Mammary epithelial cell (primary cell): ENCODE measurements at places on chromosomes 2 and 18.

DNA sequence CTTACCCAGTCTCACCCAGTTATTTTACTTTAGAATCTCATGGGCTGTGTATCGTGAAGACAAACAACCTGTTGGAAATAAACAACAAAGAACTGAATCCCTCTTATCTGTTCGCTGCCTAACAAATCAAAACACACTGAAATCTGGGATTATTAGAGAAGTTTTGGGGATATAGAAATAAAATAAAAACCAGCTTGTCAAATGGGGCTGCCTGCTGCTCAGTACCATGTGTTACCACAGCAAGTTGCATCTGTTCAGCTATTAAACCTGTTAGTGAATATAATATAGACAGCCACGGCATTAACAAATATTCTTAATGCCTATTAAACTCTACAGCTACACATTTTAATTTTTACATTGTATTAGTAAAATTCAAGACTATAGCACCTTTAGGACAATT is 810.8 kb downstream of the NRXN1 start:
- no peak for DNase-seq

DNA sequence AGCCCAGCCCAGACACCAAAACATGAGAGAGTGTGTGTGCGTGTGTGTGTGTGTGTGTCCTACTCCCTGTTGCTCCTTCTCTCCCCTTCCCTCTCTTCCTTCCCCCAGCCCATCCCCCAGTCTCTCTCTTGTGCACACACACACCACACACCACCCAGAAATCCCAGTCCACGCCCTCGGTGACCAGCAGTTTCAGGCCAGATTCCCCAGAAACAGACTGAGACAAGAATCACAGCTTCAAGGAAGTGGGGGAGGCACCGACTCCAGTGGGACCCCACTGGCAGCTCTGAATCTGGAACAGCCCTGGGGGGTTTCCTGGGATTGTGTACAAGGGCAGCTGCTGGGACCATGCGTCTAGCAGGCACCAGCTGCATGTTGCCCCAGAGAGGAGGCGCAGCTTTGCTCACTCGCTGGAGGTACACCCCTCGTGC is 113.5 kb downstream of the NDUFA10 start:
- DNase-seq: no peak

DNA sequence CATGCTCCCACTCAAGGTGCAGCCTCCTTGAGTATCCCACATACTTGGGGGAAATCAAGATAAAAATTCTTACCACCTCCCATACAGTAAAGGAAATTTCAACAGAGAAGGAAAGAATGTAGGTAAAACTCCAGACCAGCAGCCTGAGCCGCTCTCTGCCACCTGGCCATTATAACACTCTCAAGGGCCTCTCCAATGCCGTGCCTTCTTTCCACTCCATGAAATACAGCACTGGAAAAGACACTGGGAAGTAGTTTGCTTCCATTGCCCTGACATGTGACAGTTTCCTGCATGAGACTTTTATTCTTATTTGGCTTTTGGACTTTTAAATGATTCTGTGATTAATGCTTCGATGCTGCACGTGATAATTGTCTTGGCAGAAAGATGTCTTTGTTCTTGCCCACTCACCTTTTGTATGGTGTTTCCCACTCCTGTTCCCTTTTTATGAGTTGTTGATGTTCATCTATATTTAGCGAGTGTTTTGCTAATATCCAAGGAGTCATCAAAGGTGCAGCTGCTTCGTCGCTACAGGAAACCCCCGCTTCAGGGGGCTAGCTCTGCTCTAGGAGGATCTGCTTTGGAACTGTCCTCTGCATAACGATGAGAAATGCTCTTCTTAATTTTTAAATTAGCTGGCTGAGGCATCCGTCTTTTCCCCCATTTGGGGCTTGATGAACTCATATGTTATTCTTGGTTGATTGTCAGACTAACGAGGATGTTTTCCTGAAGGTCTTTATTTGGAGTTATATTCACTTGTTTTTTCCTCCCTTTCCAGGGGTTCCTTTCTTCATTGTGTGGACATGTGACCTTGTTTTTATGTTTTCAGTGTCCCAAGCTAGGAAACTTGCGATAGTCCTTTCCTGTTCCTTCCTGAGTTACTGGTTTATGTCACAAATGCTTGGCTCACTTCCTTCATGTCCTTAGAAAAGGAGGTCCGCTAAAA is 179.4 kb downstream of the TXNL1 start:
- no peak for DNase-seq

- DNase-seq: no peak
Observed at GRCh38 chr18:24678107-24678506, 217.7 kb downstream of the HRH4 start.

DNA sequence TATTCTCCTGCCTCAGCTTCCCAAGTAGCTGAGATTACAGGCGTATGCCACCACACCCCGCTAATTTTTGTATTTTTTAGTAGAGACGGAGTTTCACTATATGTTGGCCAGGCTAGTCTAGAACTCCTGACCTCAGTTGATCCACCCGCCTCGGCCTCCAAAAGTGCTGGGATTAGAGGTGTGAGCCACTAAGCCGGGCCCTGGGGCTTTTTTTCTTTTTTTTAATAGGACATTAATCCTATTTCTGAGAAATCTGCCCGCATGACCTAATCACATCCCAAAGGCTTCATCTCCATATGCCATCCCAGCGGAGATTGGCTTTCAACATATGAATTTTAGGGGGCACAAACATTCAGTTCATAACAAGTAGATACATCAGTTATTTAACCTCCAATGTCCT is 128.6 kb downstream of the CNTNAP5 start:
- DNase-seq: no peak

DNA sequence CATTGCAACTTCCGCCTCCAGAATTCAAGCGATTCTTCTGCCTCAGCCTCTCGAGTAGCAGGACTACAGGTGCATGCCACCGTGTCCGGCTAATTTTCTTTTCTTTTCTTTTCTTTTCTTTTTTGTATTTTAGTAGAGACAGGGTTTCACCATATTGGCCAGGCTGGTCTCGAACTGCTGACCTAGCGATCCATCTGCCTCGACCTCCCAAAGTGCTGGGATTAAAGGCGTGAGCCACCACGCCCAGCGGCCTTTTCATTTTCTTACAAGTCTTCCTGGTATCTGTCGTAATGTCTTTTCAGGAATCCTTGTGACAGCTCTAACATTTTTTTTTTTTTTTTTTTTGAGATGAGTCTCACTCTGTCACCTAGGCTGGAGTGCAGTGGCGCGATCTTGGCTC is 66.4 kb upstream of the EDAR start:
- no peak for DNase-seq
